ENCODE measurements at places on chromosomes 11 and 22. TPM values are rescaled to one million over a fixed set of nuclear protein-coding genes. Genes with fewer than 3 reads are reported as not detected.

Gene SLC43A3
- 84.3 TPM for total RNA-seq

Gene TMEM191C
- 0.30 TPM for total RNA-seq

Gene CHID1
- total RNA-seq = 139 TPM

Gene XKR3
- total RNA-seq = not detected

Gene TCIRG1
- total RNA-seq = 36.9 TPM

Gene OR52N4
- not detected for total RNA-seq

Data from MG63 (cell line).